ENCODE measurements at places on chromosomes 5 and 9. TPM values are rescaled to one million over a fixed set of nuclear protein-coding genes. Genes with fewer than 3 reads are reported as not detected.

Gene FOXD4L3
- total RNA-seq, result not detected

Gene PCDHGA6
- 0.73 TPM for total RNA-seq

Gene UBTD2
- total RNA-seq, result 17.9 TPM

Gene ADAMTS2
- 0.30 TPM for total RNA-seq

Gene PCDHB16
- total RNA-seq, result 0.25 TPM

Gene OBP2B
- not detected for total RNA-seq

Gene SPATA9
- total RNA-seq, result 0.39 TPM

Gene NKD2
- 0.25 TPM for total RNA-seq

Gene GDA
- total RNA-seq, result 2.7 TPM

Gene SHISAL2B
- not detected for total RNA-seq

Gene EQTN
- total RNA-seq, result not detected

Gene IGFBPL1
- not detected for total RNA-seq

Gene DOCK8
- 3.0 TPM for total RNA-seq

Gene ADRB2
- total RNA-seq, result 13.3 TPM

Gene TMEM252
- not detected for total RNA-seq

Gene C9orf153
- not detected for total RNA-seq

Gene PSMD5
- total RNA-seq, result 37.3 TPM

Gene CDH9
- total RNA-seq, result not detected

Gene SLC4A9
- total RNA-seq, result not detected

Gene RALGDS
- 26.3 TPM for total RNA-seq

Gene FOXI1
- total RNA-seq, result not detected

Gene STPG3
- not detected for total RNA-seq

Gene SAXO1
- not detected for total RNA-seq

Gene ANKDD1B
- total RNA-seq, result not detected

Gene URM1
- total RNA-seq, result 52.2 TPM

Gene PCA3
- total RNA-seq, result 0.13 TPM

Gene ANKRD31
- total RNA-seq, result not detected

Gene ZNF354B
- total RNA-seq, result 4.1 TPM

Gene CATSPER3
- total RNA-seq, result not detected

Gene MLLT3
- 8.3 TPM for total RNA-seq

Gene PCDHB6
- total RNA-seq, result not detected

Gene RNF224
- total RNA-seq, result not detected

Gene TTC1
- 52.9 TPM for total RNA-seq

Gene F2RL1
- 5.8 TPM for total RNA-seq

Gene SLC34A3
- not detected for total RNA-seq

Gene CCDC180
- total RNA-seq, result 1.4 TPM

Gene SPIN1
- total RNA-seq, result 28.2 TPM

Gene CFAP157
- total RNA-seq, result not detected

Gene GGTA1
- 0.13 TPM for total RNA-seq

Gene ENTPD2
- not detected for total RNA-seq

Gene ZBED3
- 4.7 TPM for total RNA-seq

Gene SPINK7
- not detected for total RNA-seq

Gene QRFP
- total RNA-seq, result not detected

Gene EIF4E1B
- not detected for total RNA-seq

Gene KCNT1
- total RNA-seq, result not detected

Gene CDH6
- 0.05 TPM for total RNA-seq

Gene MYMK
- not detected for total RNA-seq

Gene ARHGEF28
- 43.8 TPM for total RNA-seq
